ENCODE measurements at places on chromosomes 12 and 14.
A peak's percentile ranks its signal among the peaks of the same experiment; 100 is the strongest.

DNA sequence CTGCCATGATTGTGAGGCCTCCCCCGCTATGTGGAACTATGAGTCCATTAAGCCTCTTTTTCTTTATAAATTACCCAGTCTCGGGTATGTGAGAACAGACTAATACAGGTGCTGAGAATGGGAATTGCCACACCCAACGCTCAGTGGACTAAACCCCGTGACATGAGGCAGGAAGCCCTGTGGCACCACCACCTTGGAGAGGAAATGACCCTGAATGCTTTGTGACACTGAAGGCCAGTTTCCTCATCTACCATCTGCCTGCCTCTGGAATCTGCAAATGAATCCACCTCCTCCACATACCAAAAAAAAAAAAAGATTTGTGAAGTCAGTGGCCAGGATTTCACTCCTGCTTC, 41.6 kb downstream of the NT5DC3 start:
- no peak overlapping the region for H3K4me3 ChIP-seq
- peaks cover 2% of the 10 kb centered on the region for H3K4me1 ChIP-seq
- DNase-seq: no peak
- H3K36me3 ChIP-seq: peaks cover 74% of the 10 kb centered on the region

DNA sequence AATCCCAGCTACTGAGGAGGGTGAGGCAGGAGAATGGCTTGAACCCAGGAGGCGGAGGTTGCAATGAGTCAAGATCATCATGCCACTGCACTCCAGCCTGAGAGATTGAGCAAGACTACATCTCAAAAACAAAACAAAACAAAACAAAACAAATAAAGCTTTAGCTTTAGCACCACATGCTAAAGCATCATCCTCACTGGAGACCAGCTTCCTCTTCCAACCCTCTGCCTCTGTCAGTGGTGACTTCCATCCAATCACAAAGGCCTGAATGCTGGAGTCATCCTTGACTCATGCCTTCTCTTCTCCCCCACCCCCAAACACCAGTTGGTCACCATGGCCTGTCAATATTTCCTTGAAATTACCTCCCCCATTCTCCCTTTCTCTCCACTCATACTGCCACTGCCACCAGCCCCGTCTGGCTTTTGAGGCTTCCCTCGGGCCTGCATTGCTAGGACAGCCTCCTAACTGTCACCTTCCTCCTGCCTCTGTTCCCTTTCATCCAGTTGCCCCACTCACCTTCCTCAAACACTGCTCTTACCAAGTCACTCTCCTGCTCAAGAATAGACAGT, 1.4 kb downstream of the ZNF385A start:
- no peaks in the 10 kb centered on the region for H3K27me3 ChIP-seq
- peaks cover 21% of the 10 kb centered on the region for H3K4me1 ChIP-seq
- H3K36me3 ChIP-seq: no peaks in the 10 kb centered on the region

DNA sequence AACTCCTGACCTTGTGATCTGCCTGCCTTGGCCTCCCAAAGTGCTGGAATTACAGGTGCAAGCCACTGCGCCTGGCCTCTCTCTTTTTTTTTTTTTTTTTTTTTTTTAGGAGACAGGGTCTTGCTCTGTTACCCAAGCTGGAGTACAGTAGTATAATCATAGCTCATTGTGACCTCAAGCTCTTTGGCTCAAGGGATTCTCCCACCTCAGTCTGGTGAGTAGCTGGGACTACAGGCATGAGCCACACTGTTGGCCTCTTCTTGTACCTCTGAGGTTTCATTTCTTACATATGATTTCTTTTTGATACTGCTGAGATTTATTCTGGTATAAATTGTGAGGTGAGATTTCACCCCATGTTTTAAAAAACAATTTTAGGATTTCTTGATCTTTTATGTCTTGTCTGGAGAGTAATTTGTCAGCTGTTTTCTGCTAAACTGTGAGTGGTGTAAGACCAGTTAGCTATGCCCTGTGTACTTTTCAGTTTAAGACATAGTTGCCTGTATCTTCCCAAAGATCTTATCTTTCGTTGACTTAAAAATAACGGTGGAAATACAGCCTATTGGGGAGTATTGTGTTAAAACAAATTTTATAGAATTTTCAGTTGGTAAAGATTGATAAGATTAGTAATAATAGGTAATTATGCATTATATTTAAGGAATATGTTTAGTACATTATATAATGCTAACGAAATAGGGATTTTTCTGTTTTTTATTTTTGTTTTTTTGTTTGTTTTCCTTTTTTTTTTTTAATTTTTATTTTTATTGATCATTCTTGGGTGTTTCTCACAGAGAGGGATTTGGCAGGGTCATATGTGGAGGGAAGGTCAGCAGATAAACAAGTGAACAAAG, 31.7 kb downstream of the WDR20 start:
- H3K27me3 ChIP-seq: no peaks in the 10 kb centered on the region
- H3K27ac ChIP-seq: no peak overlapping the region
- no peak for DNase-seq

DNA sequence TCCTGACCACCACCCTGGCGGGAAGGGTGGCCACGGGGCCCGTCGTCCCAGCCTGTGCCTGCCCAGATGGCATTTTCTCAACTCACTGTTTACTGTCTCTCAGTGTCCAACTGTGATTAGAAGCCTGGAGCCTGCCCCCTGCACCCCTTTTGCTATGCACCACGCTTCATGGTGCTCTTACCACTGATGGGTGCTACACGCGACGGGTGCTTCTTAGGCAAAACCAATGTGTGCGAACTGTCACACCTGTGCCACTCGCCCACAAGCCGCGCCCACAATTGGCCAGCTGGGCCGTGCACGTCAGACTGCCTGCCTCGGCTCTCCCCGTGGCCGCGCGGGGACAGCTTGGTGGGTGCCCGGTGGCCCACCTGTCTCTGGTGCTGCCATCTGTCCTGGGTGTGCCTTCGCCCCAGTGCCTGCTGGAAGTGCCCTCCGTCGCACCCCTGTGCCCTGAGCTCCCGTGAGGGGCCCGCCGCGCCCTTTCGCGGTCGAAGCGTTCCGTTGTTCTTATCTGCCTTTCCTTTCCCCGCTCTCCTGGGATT, 15.1 kb upstream of the AMN start:
- H3K36me3 ChIP-seq: peaks cover 85% of the 10 kb centered on the region
- no peak for DNase-seq
- H3K4me1 ChIP-seq: no peaks in the 10 kb centered on the region
- H3K27me3 ChIP-seq: no peaks in the 10 kb centered on the region
- peak overlapping the region; percentile 52 for H3K27ac ChIP-seq
- H3K4me3 ChIP-seq: no peak overlapping the region

DNA sequence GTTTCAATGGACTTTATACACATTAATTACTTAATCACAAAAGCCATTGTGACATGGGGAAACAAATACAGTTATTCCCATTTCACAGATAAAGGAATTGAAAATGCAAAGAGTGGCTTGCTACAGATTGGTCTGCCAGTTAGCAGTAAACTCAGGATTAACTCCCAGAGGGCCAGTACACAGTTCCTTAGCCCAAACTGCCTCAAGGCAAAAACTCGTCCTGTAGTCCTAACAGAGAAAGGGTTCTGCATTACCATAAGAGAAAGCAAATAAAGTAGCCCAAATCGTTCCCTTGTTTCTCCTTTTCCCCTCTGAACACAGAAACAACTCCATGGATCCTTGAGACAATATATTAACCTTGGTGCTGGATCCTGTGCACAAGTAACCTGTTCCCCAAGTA, 274.4 kb downstream of the LRIG3 start:
- H3K36me3 ChIP-seq: no peaks in the 10 kb centered on the region
- no peaks in the 10 kb centered on the region for H3K27me3 ChIP-seq
- no peak overlapping the region for H3K27ac ChIP-seq
- DNase-seq: no peak
- no peak overlapping the region for H3K4me3 ChIP-seq

DNA sequence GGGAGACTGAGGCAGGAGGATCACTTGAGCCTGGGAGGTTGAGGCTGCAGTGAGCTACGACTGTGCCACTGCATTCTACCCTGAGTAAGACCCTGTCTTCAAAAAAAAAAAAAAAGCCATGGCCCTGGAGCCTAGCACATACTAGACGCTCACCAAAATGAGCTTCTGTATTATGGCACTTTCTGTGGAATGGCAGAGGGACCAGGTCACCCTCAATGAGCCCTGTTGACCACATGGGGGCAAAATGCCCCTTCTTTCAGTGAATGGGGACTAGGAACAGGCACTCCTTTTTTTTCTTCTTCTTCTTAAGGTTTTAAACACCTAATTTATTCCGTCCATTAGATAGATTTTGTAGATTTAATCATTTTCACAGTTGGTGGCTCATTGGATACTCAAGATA, 50.5 kb downstream of the FAM222A start:
- no peaks in the 10 kb centered on the region for H3K36me3 ChIP-seq
- DNase-seq: no peak
- no peak overlapping the region for H3K4me3 ChIP-seq
- no peak overlapping the region for H3K27ac ChIP-seq

- H3K27ac ChIP-seq: peak overlapping the region; percentile 98
- no peak for DNase-seq
- H3K36me3 ChIP-seq: peaks cover 60% of the 10 kb centered on the region
- H3K4me1 ChIP-seq: peaks cover 58% of the 10 kb centered on the region
- H3K27me3 ChIP-seq: no peaks in the 10 kb centered on the region
- H3K4me3 ChIP-seq: peak overlapping the region; percentile 88
These were observed 1.7 kb downstream of the ZNF410 start for GRCh38 chr14:73888460-73888725.

DNA sequence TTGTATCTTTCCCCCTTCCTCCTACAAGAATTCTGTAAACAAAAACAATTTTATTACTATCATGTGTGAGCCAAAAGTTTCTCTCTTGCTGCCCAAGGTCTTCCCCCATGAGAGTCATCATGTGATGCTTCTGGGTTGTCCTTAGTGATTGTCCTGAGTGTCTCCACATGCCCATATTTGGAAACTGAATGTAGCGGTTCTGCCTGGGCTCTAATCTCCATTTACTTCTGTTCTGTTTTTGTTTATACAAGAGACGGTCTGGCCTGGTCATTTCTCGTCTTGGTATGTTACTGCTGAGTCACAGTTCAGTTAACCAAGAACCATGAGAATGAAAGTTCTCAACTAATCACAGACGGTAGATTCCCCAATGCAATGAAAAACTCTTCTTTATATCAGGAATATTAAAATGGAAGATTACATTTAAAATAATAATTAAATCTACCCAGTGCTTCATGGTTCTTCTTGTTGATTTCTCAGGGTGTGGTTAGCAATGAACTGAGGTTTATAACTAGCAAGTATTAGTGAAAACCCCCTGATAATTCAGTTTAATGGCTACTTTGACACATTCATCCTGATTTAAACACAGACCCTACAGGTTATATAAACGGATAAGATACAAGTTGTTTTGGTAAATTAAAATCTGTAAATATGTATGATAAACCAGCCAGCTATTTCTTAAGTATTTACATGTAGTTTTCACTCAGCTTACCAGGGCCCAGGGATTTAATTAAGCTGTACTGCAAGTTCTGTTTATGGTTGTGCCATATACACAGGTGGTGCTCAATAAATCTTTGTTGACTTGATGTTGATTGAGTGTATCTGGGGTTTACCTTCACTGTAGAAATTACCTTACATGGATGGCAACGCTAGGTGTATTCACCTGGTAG, 81.1 kb downstream of the PELI2 start:
- no peaks in the 10 kb centered on the region for H3K36me3 ChIP-seq
- no peak overlapping the region for H3K27ac ChIP-seq
- H3K4me3 ChIP-seq: no peak overlapping the region
- no peaks in the 10 kb centered on the region for H3K27me3 ChIP-seq
- no peak for DNase-seq
- peaks cover 28% of the 10 kb centered on the region for H3K4me1 ChIP-seq

- DNase-seq: no peak
- H3K4me1 ChIP-seq: no peaks in the 10 kb centered on the region
- H3K4me3 ChIP-seq: no peak overlapping the region
- H3K27me3 ChIP-seq: no peaks in the 10 kb centered on the region
- no peak overlapping the region for H3K27ac ChIP-seq
These were observed 56.2 kb downstream of the MIPOL1 start for GRCh38 chr14:37253905-37254304.

GRCh38 chr14:101665478-101666078, 95.9 kb upstream of the PPP2R5C start:
- H3K27ac ChIP-seq: no peak overlapping the region
- H3K27me3 ChIP-seq: peaks cover 38% of the 10 kb centered on the region
- H3K4me1 ChIP-seq: no peaks in the 10 kb centered on the region
- H3K4me3 ChIP-seq: no peak overlapping the region
- DNase-seq: peak; percentile 45
- peaks cover 2% of the 10 kb centered on the region for H3K36me3 ChIP-seq

- no peak overlapping the region for H3K4me3 ChIP-seq
- H3K27ac ChIP-seq: no peak overlapping the region
- no peak for DNase-seq
- H3K36me3 ChIP-seq: no peaks in the 10 kb centered on the region
- no peaks in the 10 kb centered on the region for H3K4me1 ChIP-seq
- no peaks in the 10 kb centered on the region for H3K27me3 ChIP-seq
These were observed 15.6 kb downstream of the FAM186A start for GRCh38 chr12:50380761-50381325.

GRCh38 chr14:74392616-74393570, 33.1 kb downstream of the SYNDIG1L start:
- peaks cover 9% of the 10 kb centered on the region for H3K27me3 ChIP-seq
- DNase-seq: no peak
- H3K4me1 ChIP-seq: no peaks in the 10 kb centered on the region
- no peak overlapping the region for H3K4me3 ChIP-seq
- no peaks in the 10 kb centered on the region for H3K36me3 ChIP-seq
- no peak overlapping the region for H3K27ac ChIP-seq

- H3K27ac ChIP-seq: no peak overlapping the region
- DNase-seq: no peak
- no peaks in the 10 kb centered on the region for H3K36me3 ChIP-seq
- no peaks in the 10 kb centered on the region for H3K27me3 ChIP-seq
These were observed 314.2 kb upstream of the PRICKLE1 start for GRCh38 chr12:42903736-42904135.

Data from activated T-cell treated with anti-CD3 and anti-CD28 coated beads, Interleukin-2, amount 50 U/mL, for 24 hours (primary cell).